ENCODE measurements at places on chromosomes 2 and 18.

DNA sequence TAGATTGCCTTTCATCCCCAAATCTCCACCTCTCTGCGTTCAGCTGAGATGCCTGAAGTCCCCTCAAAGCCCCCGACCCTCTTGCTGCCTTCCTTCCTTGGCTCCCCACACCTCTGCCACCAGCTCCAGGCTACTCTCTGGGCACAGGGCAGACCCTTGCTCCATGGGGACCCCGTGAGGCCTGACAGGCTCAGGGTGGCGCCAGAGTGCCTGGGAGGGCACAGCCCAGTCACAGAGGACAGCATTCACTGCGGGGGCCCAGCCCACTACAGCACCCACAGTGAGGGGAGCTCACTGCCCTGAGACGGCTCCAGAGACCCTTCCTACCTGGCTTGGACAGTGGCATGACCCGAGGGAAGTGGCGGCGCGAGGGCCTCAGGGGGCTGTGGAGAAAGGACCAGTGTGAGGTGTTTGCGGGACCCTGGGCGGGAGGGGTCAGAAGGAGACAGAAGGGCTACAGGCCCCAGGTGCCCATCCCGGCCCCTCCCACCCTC is 51.0 kb downstream of the AQP12A start:
- no peak for DNase-seq

- peak; percentile 42 for DNase-seq
Observed at GRCh38 chr2:38535744-38536506, 66.8 kb downstream of the HNRNPLL start.

- peak; percentile 18 for DNase-seq
Observed at GRCh38 chr2:148338541-148338940, 306.0 kb upstream of the EPC2 start.

DNA sequence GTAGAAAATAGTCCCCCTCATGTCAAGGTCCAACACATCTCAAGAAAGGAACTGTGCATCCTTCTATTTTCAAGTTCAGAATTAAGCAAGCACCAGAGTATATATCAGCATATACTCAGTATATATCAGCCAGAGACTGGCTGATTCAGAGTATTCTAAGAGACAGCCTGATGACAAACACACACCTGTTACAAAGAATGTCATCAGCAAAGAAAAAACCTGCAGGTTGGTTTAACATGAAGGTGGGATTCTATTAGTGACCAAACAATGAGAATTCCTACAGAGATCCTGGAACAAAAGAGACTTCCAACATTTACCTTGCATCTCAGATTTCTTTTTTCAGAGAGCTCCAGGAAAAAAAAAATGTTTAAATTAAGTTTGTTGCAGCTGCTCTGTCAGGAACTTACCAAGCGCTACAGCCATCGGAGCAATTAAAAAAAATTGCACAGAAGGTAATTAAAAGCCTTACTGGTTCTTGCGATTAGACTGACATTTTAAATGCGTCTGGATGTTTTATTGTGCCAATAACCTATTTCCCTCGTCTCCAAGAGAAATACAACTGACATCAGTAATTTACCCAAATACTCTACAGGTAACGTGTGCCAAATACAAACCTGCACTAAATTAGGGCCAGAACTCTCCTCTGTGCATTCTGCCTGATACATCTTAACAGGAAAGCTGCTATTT is 218.1 kb downstream of the HNMT start:
- no peak for DNase-seq

GRCh38 chr2:43178602-43179542 is 47.5 kb downstream of the ZFP36L2 start:
- DNase-seq, result peak; percentile 85

- DNase-seq, result no peak
Observed at GRCh38 chr2:204948024-204948763, 402.9 kb downstream of the PARD3B start.

DNA sequence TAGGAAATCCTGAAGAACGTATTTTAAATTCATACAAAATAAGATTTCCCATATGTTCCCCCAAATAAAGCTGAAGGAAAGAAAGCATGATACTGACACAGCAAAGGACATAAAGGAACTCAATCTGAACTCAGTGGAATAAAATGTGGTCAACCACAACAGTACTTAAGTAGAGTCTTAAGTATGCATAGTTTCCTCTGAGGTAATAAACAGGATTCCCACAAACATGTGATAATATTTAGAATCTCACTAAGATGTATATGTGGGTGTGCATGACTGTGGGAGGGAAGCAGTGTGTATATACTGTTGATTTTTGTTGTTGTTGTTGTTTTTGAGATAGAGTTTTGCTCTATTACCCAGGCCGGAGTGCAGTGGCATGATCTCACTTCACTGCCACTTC is 69.3 kb downstream of the NOL10 start:
- DNase-seq, result peak; percentile 56

DNA sequence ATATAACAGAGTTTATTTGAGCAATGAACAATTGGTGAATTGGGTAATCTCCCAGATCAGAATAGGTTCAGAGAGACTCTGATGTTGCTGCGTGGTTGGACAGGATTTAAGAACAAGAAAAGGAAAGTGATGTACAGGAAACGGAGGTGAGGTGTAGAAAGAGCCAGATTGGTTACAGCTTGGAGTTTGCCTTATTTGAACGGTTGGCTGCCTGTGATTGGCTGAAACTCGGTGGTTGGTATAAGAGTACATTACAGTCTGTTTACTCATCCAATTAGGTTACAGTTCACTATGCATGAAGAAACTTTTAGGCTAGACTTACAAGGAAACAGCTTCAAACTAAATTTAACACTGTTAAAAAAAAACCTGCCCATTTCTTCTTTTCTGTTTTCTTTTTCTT is 68.0 kb upstream of the CABLES1 start:
- DNase-seq, result peak; percentile 45

DNA sequence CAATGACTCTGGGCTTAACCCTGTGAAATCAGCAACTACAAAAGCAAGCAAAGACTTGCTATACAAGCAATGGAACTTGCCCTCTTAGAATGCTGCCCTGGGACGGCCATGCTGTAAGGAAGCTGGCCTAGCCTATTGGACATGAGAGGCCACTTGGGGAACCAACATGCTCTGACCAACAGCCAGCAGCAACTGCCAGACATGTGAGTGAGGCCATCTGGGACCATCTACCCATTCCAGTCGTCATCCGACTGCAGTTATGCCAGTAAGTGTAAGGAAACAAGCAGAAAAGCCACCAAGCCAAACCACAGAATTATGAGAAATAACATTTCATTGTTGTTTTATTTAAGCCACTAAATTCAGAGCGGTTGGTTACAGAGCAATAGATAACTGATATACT is 40.9 kb downstream of the CLASP1 start:
- no peak for DNase-seq
